Head of caudate nucleus (tissue), 42 donors: ENCODE measurements at places on chromosomes 2 and 18.

DNA sequence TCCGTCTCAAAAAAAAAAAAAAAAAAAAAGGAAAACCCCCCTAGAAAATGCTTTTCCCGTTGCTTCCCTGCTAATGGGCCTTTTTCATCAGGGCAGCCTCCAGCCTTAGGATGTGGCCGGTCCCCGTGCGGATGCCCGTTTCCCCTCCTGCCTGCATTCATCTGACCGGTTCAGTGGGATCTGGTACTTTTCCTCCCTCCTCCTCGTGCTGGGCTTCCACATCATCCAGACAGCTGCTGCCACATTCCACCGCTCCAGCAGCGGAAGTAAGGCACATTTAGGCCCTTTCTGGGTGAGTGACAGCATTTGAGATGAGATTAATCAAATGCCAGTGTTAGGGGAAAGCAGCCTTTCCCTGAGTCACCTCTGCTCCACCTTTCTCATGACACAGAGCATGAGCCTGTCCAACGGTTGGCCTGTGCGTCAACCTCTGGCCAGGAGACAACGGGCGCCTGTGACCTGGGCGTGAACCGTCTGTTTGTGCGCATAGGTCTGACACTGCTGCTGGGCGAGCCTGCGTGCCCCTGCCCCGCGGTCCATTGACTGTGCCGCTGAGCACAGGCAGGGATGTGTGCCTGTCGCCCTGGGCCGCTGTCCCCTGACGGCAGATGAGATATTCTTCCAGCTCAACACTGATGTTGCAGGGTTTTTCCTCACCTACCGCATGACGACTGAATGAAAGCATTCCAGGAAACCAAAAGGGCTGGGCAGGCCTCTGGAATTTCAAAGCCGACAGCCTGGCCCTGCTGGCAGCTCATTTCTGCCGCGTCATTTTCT, 174.0 kb downstream of the TGIF1 start:
- no peak for DNase-seq

GRCh38 chr2:148988337-148988736, 50.2 kb upstream of the LYPD6B start:
- DNase-seq: no peak

GRCh38 chr2:55840460-55840859, 83.1 kb downstream of the EFEMP1 start:
- DNase-seq: no peak

DNA sequence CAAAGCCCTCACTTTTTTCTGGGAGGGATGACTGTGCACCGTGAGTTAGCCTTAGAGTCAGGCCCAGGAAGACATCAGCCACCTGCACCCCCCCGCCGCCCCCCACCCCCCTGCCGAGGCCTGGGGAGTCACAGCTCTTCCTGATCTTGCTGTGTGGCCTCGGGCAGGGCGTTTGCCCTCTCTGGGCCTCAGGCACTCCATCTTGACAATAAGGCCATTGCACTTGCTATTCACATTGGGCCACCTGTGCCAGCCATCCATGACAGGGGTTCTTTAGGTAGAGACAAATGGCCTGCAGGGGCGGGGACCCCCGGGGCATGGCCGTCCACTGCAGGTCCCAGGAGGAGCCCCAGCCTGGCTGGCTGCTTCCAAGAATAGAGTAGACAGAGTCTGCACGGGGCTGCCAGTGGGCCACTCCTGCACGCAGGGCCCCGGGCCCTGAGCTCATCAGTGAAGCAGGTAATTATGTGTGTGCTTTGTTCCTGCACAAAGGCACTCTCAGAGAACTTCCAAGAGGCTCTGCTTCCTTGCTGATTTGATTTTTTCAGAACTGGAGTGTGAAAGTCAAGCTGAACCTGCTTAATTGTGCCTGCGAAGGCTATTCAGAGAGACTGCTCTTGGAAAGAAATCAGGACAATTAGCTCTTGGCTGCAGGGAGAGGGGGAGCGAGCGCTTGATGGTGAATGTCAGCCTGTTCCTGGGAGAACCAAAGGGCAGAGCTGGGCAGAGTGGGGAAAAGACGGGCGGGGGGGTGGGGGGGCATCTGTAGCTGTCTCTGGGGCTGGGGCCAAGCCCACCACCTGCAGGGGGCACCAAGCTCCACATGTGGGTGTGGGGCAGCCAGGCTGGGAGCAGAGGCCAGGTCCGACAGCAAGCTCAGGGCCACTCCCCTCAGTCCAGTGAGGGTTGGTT, 40.3 kb downstream of the RRM2 start:
- DNase-seq: no peak
